ENCODE measurements at places on chromosomes 6 and 20. TPM values are rescaled to one million over a fixed set of nuclear protein-coding genes. Genes with fewer than 3 reads are reported as not detected.

Gene RBPJL
- polyA plus RNA-seq = not detected

Gene VGLL2
- not detected for polyA plus RNA-seq

Gene LY6G6C
- not detected for polyA plus RNA-seq

Gene PHF10
- 21.6 TPM for polyA plus RNA-seq

Gene CNKSR3
- polyA plus RNA-seq = 10.1 TPM

Gene PLN
- polyA plus RNA-seq = 0.14 TPM

Gene TPBG
- 93.2 TPM for polyA plus RNA-seq

Gene CLVS2
- not detected for polyA plus RNA-seq
